ENCODE measurements at places on chromosomes 3 and 15. TPM values are rescaled to one million over a fixed set of nuclear protein-coding genes. Genes with fewer than 3 reads are reported as not detected.
A peak's percentile ranks its signal among the peaks of the same experiment; 100 is the strongest.

GPR149 gene
- total RNA-seq: not detected

DNA sequence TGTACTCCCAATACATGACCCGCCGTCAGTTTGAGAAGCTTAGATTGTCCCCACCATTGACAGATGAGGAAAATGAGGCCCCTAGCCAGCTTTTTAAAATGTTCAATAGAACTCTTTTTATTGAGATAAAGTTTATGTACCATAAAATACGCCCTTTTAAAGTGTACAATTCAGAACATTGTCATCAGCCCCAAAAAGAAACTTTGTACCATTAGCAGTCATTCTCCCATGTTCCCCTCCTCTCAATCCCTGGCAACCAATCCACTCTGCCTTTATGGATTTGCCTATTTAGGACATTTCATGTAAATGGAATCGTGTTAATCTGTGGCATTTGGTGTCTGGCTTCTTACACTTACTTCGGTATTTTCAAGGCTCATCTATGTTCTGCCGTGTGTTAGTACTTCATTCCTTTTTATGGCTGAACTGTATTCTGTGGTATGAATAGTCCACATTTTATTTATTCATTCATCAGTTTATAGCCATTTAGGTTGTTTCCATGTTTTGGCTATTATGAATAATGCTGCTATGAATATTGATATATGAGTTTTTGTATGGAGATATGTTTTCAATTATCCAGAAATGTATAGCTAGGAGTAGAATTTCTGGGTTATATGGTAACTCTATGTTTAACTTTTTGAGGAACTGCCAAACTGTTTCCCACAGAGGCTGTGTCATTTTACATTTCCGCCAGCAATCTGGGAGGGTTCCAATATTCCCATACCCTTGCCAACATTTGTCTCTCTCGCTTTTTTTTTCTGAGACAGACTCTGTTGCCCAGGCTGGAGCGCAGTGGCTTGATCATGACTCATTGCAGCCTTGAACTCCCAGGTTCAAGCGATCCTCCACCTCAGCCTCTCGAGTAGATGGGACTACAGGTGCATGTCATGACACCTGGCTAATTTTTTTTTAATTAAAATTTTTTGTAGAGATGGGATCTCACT is 15.3 kb upstream of the PTPN23 start:
- peak; percentile 86 for DNase-seq

- peak; percentile 26 for DNase-seq
Measured at GRCh38 chr3:100400419-100400779, 490 bp downstream of the TOMM70 start.

DNA sequence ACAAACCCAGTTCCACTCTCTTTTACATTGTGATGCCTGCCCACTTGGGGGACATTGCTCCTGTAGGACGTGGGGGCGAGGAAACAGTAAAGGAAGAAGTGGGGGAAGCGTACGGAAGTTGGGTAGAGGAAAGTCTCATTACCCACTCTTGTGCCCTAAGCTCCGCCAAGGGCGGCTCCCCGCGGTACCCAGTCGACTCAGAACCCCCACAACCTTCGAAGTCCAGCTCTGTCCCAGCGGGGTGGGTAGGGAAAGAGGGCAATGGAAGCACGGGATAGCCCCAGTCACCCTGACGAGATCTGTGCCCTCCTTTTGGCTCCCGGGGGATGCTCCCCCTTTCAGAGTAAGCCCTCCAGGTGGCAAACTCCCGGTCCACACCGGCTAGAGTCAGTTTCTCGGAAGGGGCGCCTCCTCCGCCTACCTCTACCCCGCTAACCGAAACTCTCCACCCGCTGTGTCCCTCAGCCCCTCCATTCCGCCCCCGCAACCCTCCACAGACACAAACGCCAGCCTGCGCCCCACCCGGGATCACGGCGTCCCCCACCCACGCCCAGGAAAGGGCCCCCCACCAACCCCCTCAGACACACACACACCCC is 527 bp downstream of the CSNK1G1 start:
- no peak for DNase-seq

GRCh38 chr3:47001731-47002170 is 22.3 kb downstream of the NBEAL2 start:
- no peak for DNase-seq

GRCh38 chr15:43954181-43954621 is 127.4 kb downstream of the WDR76 start:
- no peak for DNase-seq

SPINK8 gene
- total RNA-seq: not detected

GRCh38 chr3:78604341-78604740 is 1163.5 kb downstream of the ROBO1 start:
- DNase-seq: peak; percentile 46

GRCh38 chr3:46656778-46657556 is 36.5 kb downstream of the ALS2CL start:
- DNase-seq: peak; percentile 55

- no peak for DNase-seq
Measured at GRCh38 chr15:73682600-73683090, 1.5 kb upstream of the CD276 start.

Measured in PC-3 (cell line).